ENCODE measurements at places on chromosomes 1 and 21.

DNA sequence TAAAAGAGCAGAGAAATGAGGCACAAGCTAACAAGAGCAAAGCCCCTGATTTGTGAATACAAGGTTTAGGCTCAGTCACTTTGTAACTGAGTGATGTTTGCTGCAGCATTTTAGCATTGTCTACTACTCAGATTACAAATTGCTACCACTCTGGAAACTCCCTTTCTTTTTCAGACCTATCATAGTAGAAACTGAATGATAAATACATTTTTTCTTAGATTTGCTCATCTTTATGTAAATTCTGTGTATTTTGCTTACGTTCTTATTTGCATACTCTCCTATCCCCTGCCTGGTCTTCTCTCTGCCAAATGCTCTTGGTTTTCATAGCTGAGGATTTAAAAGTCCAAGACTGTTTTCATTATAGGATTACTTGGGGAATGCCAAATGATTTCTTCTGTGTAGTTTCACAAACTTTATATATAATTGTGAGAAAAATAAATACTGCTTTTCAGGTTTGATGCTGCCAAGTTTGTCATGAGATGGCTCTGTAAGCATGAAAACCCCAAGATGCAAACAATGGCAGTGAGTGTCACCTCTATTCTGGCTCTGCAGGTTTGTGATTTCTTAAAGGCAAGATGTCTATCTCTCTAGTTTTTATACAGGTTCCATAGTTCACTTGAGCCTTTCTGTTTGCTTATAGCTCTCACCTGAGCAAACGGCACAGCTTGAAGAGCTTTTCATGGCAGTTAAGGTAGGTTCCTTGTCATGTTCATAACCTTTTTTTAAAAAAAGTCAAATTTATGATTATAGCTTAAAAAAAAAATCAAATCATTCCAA lies 24.7 kb downstream of the ZYG11A start:
- DNase-seq, result no peak

GRCh38 chr1:12506281-12507280 lies 111.4 kb downstream of the DHRS3 start:
- no peak for DNase-seq

DNA sequence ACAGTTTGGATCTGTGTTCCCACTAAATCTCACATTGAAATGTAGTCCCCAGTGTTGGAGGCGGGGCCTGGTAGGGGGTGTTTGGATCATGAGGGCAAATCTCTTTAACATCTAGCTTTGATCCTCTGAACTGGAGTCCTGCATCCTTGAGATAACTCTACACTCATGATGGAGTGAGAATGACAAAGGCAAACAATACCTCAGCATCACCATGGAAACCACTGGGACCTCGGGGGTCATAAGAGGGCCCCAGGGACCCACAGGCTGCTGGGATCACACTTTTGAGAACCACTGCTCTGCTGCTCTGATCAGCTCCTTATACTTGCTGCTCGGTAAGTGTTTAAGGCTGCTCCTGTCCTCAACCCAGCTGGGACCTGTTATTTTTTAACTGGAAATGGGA lies 13.4 kb upstream of the OBSCN start:
- no peak for DNase-seq

DNA sequence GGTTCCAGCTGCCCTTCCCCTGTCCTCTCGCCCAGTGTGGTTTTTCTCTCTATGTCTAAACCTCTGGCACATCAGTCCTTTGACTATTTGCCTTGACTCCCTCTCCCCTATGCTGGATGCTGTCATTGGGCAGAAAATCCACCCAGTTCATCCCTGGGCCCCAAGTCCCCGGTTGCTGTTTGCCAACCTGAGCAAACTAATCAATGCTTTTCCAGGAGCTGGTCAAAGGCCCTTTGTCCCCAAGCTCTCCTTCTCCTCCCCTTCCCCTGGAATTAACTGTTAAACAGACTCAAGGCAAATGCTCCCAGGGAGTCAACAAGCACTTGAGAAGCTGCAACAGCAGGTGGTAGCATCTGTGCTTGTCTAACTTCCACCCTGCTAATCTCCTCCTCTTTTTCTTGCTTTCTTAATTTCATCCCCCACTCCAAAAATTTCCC lies 102.7 kb downstream of the LMX1A start:
- no peak for DNase-seq

GRCh38 chr1:204065174-204065985 lies 7.5 kb upstream of the SOX13 start:
- DNase-seq, result no peak

- DNase-seq, result no peak
These were observed 62.7 kb downstream of the CAMK2N1 start for GRCh38 chr1:20423169-20423795.

- DNase-seq, result no peak
These were observed 22.5 kb upstream of the FCAMR start for GRCh38 chr1:206992790-206993189.

DNA sequence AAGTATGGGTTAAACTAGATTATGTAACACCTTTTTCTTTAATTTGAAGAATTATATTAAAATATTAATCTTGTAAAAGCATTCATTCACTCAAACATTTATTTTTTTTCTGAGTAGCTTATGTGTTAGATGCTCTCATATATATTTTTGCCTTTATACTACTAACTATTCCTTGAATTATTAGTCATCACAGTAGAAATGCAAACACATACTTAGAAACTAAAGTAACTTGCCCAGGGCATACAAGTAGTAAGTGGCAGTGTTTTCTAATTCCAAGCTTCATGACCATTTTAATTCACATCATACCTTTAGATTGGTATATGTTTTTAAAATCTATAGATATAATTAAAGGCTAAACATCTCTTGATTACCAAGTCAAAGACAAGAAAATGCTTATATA lies 1271.0 kb downstream of the BRINP3 start:
- DNase-seq, result no peak

GRCh38 chr1:225666495-225666894 lies 13.6 kb upstream of the ENAH start:
- no peak for DNase-seq

GRCh38 chr1:56551691-56552090 lies 27.7 kb downstream of the PLPP3 start:
- no peak for DNase-seq

- peak; percentile 74 for DNase-seq
These were observed 4.6 kb downstream of the MATN1 start for GRCh38 chr1:30718636-30719405.

DNA sequence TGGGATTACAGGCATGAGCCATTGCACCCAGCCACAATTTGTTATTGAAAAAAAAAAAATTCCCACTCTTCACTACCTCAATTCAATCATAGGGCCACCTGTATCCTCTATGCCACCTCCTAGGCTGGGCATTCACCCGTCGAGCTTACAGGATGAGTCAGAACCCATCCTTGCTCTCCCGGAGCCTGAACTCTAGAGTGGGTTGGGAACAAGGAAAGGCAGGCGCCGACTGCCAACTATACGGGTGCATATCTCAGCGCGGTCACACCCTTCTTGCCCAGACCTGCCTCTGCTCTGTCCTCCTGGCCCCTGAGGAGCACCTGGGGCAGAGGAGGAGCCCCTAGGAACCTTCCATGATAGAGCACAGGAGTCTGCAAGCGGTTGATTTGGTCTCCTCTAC lies 21.4 kb upstream of the LBR start:
- no peak for DNase-seq

GRCh38 chr1:199173356-199173755 lies 534.5 kb downstream of the PTPRC start:
- DNase-seq, result no peak

GRCh38 chr1:64084451-64084850 lies 119.0 kb upstream of the UBE2U start:
- DNase-seq, result no peak

- no peak for DNase-seq
These were observed 334.1 kb upstream of the B3GALT2 start for GRCh38 chr1:193520472-193520871.

GRCh38 chr1:30321996-30322858 lies 401.2 kb downstream of the MATN1 start:
- DNase-seq, result no peak

DNA sequence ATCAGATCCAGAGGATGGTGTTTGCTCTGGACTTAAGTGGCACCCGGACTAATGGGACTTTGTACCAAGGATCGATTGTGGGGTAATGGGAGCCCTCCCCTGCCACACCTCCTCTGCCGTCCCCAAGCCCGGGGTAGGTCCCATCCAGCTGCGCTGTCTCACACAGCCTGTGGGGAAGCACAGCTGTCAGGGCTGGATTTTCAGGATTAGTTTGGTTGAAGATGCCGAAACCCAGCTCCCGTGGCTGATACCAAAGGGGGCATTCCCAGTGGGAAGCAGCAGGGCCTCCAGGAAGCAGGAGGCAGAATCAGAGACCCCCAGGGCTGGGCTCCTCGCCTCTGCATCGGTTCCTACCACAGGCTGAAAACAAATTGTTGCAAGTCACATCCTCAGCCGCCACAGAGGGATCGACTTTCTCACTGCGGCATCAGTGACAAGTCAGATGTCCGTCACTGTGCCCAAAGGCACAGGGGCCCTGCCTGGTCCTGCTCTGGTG lies 59.7 kb downstream of the MATN1 start:
- no peak for DNase-seq

All from stimulated activated CD8-positive, alpha-beta memory T cell treated with anti-CD3 and anti-CD28 coated beads, Interleukin-2, amount 100 ng/mL, for 48 hours (primary cell).